ENCODE measurements at places on chromosomes 1 and 21. TPM values are rescaled to one million over a fixed set of nuclear protein-coding genes. Genes with fewer than 3 reads are reported as not detected.

DNA sequence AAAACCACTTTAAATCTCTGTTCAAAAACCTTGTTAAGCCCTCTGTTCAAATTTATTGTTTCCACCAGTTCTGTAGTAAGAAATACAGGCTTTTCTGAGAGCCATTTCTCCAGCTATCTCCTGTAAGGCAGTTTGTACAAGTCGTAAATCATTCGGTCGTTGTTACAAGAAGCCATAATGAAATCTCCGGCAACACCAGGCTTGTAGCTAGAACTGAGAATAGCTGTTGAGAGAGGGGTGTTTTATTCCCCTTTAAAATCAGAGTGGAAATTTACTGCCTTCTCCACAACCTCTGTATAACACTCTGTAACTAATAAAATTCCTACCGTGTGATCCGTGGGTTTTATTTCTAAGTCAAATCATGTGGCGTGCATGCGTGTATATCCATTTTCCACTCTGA is 335.8 kb upstream of the KAZN start:
- H3K36me3 ChIP-seq: no peaks in the 10 kb centered on the region
- H3K4me1 ChIP-seq: no peaks in the 10 kb centered on the region
- DNase-seq: no peak
- no peak overlapping the region for H3K4me3 ChIP-seq
- H3K27ac ChIP-seq: no peak overlapping the region

- H3K27me3 ChIP-seq: no peaks in the 10 kb centered on the region
- DNase-seq: peak; percentile 89
- H3K27ac ChIP-seq: no peak overlapping the region
Measured at GRCh38 chr1:46179138-46180081, 3.1 kb upstream of the P3R3URF start.

MYBPHL gene
- total RNA-seq: not detected

ADGRL4 gene
- total RNA-seq: 9.5 TPM

GRCh38 chr1:156680056-156680455 is 2.8 kb upstream of the NES start:
- peaks cover 40% of the 10 kb centered on the region for H3K27me3 ChIP-seq
- no peak overlapping the region for H3K4me3 ChIP-seq

MYBPH gene
- not detected for total RNA-seq

OR14A16 gene
- total RNA-seq: not detected

GRCh38 chr21:42061195-42061985 is 9.7 kb upstream of the UMODL1 start:
- DNase-seq: no peak
- H3K4me1 ChIP-seq: peaks cover 20% of the 10 kb centered on the region
- H3K27me3 ChIP-seq: no peaks in the 10 kb centered on the region
- no peaks in the 10 kb centered on the region for H3K36me3 ChIP-seq

- no peak for DNase-seq
- no peaks in the 10 kb centered on the region for H3K36me3 ChIP-seq
- H3K27ac ChIP-seq: no peak overlapping the region
- H3K4me1 ChIP-seq: no peaks in the 10 kb centered on the region
Measured at GRCh38 chr21:15557925-15558324, 171.9 kb upstream of the USP25 start.

- H3K36me3 ChIP-seq: peaks cover 3% of the 10 kb centered on the region
- DNase-seq: no peak
- H3K4me3 ChIP-seq: peak overlapping the region; percentile 38
- no peaks in the 10 kb centered on the region for H3K27me3 ChIP-seq
Measured at GRCh38 chr1:172040466-172040865, 199.2 kb downstream of the DNM3 start.

DNA sequence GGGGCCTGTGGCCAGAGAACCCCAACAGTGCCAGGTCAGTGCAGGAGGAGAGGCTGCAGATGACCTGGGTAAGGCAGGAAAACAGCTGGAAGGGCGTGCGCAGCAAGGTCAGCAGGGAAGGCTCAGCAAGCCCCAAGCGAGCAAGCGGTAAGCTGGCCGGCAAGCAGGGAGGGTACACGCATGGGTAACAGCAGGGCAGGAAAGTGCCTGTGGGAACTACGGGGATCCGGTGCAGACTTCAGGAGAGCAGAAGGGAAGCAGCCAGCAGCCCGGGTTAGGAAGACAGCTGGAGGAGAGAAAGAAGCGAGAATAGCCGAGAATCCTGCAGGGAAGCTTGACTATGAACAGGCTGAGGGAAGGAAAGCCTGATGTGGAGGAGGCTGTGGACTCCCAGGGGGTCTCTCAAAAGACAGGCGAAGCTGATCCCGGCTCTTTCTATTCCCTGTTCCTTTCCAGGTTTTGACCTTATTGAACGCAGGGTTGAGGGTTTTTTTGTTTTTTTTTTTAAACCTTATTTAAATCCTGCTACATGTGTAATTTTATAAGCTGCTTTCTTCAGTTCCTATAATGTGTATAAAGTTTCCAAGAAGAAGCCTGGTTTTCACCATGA is 20.9 kb downstream of the UMODL1 start:
- no peak for DNase-seq
- H3K36me3 ChIP-seq: peaks cover 3% of the 10 kb centered on the region
- H3K27me3 ChIP-seq: no peaks in the 10 kb centered on the region
- no peak overlapping the region for H3K4me3 ChIP-seq

HSD3B1 gene
- not detected for total RNA-seq

- H3K27ac ChIP-seq: no peak overlapping the region
- H3K36me3 ChIP-seq: peaks cover 28% of the 10 kb centered on the region
- H3K4me1 ChIP-seq: peaks cover 15% of the 10 kb centered on the region
- no peaks in the 10 kb centered on the region for H3K27me3 ChIP-seq
- DNase-seq: no peak
Measured at GRCh38 chr1:112460615-112461014, 48.1 kb upstream of the WNT2B start.

DNA sequence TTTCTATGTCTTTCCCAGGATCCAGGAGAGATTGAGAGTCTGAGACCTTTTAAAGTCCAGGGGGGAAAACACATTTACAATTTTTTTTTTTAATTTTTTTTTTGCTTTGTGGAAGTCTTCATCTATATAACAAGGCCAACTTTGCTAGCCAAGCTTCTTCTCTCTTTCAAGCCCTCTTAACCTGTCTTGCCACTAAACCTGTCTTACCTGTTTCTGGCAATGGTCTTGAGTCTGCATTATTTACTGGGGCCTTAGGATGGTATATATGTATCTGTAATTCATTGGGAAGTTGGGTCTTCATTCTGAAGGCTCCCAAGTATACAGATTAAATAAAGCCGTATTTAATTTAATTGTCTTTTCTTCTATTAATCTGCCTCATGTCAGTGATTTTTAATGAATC is 750.9 kb upstream of the B3GALT2 start:
- H3K4me3 ChIP-seq: no peak overlapping the region
- no peaks in the 10 kb centered on the region for H3K36me3 ChIP-seq
- no peak for DNase-seq
- no peaks in the 10 kb centered on the region for H3K27me3 ChIP-seq

DNA sequence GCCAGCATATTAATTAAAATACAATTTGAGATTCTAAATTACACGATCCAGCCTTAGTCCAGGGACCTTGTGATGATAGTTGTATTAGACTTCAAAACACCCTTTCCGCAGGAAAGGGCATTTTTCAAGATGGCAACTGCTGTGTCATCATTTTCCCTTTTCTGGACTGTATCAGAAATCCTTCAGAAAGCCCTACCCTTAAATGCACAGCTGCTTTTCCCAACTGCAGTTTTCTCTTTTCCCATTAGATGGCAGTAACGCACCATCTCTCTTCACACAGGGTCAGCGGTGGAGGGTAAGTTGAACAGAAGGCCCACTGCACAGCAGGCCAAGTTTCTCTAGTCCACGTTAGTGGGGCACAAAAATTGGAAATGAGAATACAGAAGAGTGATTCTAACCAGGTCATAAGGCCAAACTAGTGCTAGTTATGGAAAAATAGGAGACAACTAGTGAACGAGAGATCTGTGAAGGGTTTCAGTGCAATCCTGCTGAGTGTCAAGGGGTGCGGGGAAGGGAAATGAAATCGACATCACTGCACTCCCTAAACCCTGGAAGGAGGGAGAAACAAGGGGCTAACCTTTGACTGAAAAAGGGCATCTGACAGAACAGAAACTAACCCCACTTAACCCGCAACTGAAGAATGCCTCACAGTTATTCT is 22.1 kb upstream of the TDRD10 start:
- peak; percentile 89 for DNase-seq
- H3K4me3 ChIP-seq: no peak overlapping the region
- peaks cover 10% of the 10 kb centered on the region for H3K4me1 ChIP-seq
- H3K27me3 ChIP-seq: peaks cover 4% of the 10 kb centered on the region
- H3K27ac ChIP-seq: peak overlapping the region; percentile 31

DNA sequence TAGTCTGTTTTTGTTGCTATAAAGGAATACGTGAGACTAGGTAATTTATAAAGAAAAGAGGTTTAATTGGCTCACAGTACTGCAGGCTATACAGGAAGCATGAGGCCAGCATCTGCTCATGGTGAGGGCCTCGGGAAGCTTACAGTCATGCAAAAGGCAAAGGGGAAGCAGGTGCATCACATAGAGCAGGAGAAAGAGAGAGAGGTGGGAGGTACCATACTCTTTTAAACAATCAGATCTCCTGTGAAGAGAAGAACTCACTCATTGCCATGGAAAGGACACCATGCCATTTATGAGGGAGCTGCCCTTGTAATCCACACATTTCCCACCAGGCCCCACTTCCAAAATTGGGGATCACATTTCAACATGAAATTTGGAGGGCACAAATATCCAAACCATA is 12.7 kb downstream of the PPP1R12B start:
- no peak for DNase-seq
- no peak overlapping the region for H3K27ac ChIP-seq
- H3K4me3 ChIP-seq: no peak overlapping the region
- H3K4me1 ChIP-seq: no peaks in the 10 kb centered on the region
- H3K27me3 ChIP-seq: no peaks in the 10 kb centered on the region

GRCh38 chr1:206833106-206833680 is 32.2 kb upstream of the IL20 start:
- no peak overlapping the region for H3K4me3 ChIP-seq
- H3K4me1 ChIP-seq: no peaks in the 10 kb centered on the region
- DNase-seq: no peak
- no peak overlapping the region for H3K27ac ChIP-seq
- peaks cover 25% of the 10 kb centered on the region for H3K27me3 ChIP-seq

DNA sequence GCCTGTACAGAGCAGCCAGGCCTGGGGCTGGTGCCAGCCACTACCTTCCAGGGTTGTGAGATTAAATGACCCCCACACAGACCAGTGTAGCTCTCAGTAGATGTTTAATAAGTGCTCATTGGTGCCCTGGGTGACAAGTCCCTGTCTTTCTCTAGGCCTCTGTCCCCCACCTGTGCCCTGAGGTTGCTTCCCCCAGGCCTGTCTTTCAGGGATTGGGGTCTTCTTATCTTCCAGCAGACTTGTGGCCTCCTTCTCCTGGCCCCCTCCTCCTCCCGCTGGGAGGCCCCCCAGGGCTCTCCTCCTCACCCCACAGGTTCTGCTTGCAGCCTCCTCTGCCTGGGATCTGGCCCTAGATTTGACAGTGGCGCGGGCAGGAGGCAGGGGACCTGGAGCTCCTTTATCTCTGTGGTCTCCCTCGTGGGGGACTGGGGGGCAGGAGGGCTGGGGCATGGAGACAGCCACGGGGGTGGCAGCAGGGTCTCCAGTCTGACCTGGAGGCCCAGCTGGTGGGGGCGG is 40.3 kb downstream of the EPHA2 start:
- H3K27me3 ChIP-seq: no peaks in the 10 kb centered on the region
- H3K4me1 ChIP-seq: peaks cover 30% of the 10 kb centered on the region
- no peak overlapping the region for H3K27ac ChIP-seq
- no peak overlapping the region for H3K4me3 ChIP-seq

OPTC gene
- not detected for total RNA-seq

GRCh38 chr1:85137660-85138059 is 63.2 kb downstream of the SYDE2 start:
- H3K4me3 ChIP-seq: no peak overlapping the region
- no peak overlapping the region for H3K27ac ChIP-seq
- no peak for DNase-seq
- H3K4me1 ChIP-seq: no peaks in the 10 kb centered on the region
- H3K36me3 ChIP-seq: no peaks in the 10 kb centered on the region
- H3K27me3 ChIP-seq: no peaks in the 10 kb centered on the region

CNTN2 gene
- not detected for total RNA-seq

RPTN gene
- total RNA-seq: not detected

GRCh38 chr1:4463631-4464030 is 190.8 kb upstream of the AJAP1 start:
- DNase-seq: no peak
- H3K36me3 ChIP-seq: no peaks in the 10 kb centered on the region
- no peaks in the 10 kb centered on the region for H3K4me1 ChIP-seq

GRCh38 chr1:184456189-184456588 is 69.4 kb downstream of the C1orf21 start:
- H3K4me3 ChIP-seq: no peak overlapping the region
- peaks cover 27% of the 10 kb centered on the region for H3K4me1 ChIP-seq
- H3K36me3 ChIP-seq: peaks cover 5% of the 10 kb centered on the region
- DNase-seq: no peak
- H3K27me3 ChIP-seq: no peaks in the 10 kb centered on the region
- peak overlapping the region; percentile 16 for H3K27ac ChIP-seq

DNA sequence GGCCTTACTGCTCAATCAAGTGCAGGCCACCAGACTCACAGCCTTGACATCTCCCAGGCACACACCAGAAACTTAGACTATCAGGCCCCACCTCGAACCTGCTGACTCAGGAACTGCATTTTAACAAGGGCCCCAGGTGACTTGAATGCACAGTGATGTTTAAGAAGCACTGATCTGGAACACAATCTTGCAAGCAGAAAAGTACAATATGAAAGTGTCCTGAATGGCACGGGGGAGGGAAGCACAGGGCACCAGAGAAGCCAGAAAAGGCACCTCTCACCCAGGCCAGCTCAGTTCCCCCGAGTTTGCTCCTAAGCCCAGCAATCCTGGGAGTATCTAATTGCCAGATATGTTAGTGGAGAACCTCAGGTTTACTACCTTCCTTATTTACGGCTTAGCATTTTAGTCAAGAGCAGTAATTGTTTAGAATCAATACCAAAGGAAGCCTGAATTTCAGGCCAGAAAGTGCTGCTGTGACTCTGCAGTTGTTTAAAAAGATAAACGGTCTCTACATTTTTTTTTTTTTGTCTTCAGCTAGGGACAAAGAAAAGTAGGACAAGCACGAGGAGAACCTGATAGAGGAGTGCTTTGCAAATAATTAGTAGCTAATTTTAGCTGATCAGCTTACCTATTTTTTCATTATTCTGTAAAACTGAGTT is 50.9 kb upstream of the CDC42BPA start:
- H3K36me3 ChIP-seq: no peaks in the 10 kb centered on the region
- peak; percentile 25 for DNase-seq
- no peaks in the 10 kb centered on the region for H3K27me3 ChIP-seq
- peaks cover 39% of the 10 kb centered on the region for H3K4me1 ChIP-seq

AMY1B gene
- not detected for total RNA-seq

SERINC2 gene
- 4.5 TPM for total RNA-seq

GRCh38 chr1:85587841-85588240 is 7.3 kb downstream of the CCN1 start:
- no peak overlapping the region for H3K4me3 ChIP-seq
- no peak overlapping the region for H3K27ac ChIP-seq
- no peaks in the 10 kb centered on the region for H3K27me3 ChIP-seq
- peaks cover 40% of the 10 kb centered on the region for H3K4me1 ChIP-seq
- peaks cover 15% of the 10 kb centered on the region for H3K36me3 ChIP-seq
- no peak for DNase-seq

GRCh38 chr1:202233804-202234203 is 40.2 kb downstream of the LGR6 start:
- H3K36me3 ChIP-seq: peaks cover 3% of the 10 kb centered on the region
- no peak overlapping the region for H3K4me3 ChIP-seq
- peaks cover 50% of the 10 kb centered on the region for H3K4me1 ChIP-seq
- no peaks in the 10 kb centered on the region for H3K27me3 ChIP-seq
- no peak for DNase-seq
- H3K27ac ChIP-seq: peak overlapping the region; percentile 94

- H3K36me3 ChIP-seq: no peaks in the 10 kb centered on the region
- no peak overlapping the region for H3K4me3 ChIP-seq
- H3K4me1 ChIP-seq: peaks cover 17% of the 10 kb centered on the region
- H3K27ac ChIP-seq: peak overlapping the region; percentile 67
- H3K27me3 ChIP-seq: peaks cover 38% of the 10 kb centered on the region
- no peak for DNase-seq
Measured at GRCh38 chr1:212637902-212638301, 29.3 kb downstream of the ATF3 start.
